ENCODE measurements at places on chromosomes 6 and 20.

GRCh38 chr6:25342802-25343201 lies 63.6 kb downstream of the CARMIL1 start:
- no peak for DNase-seq

GRCh38 chr6:149489967-149490366 lies 5.2 kb upstream of the ZC3H12D start:
- no peak for DNase-seq

DNA sequence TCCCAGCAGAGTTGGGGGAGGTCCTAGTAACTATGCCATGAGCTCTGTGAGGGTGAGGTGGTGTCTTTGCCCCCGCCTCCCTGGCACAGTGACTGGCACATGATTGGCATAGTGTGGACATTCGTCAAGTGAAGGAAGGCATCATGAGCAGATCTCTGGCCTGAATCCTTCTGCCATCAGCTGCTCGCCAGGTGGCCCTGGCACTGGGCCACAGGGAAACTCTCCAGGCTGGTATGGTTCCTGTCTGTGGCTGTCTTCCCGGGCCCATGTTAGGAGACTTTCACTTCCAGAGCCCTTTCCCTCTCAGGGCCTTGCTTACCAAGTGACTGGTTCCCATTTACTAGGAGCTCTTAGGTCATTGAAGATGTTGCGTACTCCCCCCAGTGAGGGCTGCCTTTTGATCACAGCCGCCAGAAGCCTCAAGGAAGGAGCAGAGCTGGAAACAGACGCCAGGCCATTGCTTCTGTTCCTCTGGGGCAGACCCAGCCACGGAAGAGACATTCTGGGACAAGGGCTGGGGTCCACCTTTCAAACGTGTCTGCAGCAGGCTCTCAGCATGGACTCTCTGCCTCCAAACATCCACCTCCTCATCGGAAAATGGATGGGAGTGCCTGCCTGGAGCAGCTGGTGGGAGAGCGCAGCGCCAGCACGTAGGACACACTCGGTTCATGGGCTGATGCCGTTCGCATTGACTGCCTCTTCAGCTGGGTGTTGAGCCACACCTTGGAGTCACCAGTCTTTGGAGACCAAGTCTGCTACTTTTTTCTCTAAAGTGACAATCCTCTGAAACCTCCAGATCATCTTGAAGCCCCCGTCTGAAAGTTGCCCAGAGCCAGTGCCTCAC lies 67.2 kb downstream of the PTPN1 start:
- DNase-seq, result no peak

DNA sequence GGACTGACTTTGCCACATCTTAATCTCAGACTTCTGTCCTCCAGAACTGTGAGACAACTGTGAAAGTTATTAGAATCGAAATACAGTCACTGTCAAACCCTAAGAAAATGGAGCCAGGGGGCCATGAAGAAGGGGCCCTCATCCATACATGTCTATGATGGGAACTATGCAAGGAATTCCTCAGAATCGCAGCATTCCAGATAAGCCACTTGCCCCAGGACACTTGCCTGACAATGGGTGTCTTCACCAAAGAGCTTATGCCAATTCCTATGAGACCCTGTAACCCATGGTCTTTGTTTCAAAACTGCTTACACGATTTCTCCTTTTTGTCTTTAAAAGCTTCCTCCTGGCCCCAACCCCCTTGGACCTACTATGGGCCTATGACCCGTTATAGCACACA lies 90.4 kb upstream of the FOXP4 start:
- DNase-seq, result no peak

DNA sequence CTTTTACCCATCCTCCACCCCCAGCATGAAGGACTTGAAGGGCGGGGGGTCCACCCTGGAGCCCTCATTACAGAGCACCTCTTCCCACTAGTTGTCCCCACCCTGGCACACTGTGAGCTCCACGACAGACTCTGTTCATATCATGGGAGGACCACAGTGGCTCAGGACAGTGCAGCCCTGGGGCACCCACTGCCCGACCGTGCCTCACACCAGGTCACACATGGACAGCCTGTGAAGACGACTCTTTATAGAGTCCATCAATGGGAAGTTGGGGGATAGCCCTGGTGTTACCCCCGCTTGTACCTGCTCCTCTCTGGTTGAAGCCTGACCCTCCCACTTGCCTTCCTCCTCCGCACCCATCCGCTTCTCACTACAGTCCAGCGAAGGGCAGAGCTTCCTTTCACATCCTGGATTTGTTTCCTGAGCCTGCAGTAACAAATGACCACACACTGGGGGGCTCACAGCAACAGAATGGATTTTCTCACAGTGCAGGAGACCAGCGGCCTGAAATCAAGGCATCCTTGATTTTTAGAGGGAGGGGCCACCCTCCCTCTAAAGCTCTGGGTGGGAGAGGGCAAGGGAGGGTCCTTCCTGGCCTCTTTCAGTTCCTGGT lies 15.5 kb downstream of the ZNF831 start:
- no peak for DNase-seq

DNA sequence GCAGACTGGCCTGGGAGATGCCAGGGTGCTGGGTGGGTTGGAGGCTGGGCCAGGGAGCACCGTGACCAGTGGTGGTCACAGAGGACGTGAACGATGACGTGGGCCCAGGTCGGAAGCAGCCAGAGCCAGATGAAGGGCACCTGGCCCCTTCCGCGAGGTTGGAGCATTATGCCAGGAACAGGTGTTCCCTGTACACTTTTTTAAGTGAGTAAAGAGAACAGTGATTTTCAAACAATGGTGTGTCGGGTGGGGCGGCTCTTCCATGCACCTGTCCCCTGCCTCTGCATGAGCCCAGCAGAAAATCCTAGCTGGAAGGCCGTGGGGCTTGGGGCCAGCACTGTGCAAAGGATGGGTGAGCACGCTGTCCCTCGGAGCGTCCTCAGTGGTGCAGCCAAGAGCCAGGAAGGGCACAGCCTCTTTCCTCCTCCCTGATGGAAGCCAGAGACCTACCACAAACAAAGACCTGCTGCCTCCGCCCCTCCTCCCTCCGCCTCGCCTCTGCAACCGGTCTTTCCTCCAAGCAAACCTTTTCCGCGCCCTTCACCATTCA lies 350.5 kb downstream of the ZFAND3 start:
- no peak for DNase-seq

DNA sequence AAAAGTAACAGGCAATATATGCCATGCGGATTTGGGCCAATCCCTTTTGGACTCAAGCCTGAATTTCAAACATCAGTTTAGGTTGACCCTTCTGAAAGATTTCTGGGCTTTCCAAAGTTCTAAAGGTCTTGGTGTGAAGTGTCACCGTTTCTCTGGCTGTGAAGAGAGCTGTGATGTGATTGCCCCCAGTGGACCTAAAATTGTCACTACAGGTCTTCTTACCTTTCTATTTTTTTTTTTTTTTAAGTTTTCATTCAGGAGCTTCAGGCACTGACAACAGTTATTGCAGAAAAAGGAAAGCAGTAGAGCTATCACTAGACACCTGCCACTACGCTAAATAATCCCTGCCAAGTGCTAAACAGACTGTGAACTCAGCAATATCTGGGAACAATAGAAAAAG lies 75.7 kb upstream of the OPRM1 start:
- DNase-seq, result no peak

- DNase-seq, result no peak
These were observed 59.6 kb upstream of the DDR1 start for GRCh38 chr6:30824698-30825097.

DNA sequence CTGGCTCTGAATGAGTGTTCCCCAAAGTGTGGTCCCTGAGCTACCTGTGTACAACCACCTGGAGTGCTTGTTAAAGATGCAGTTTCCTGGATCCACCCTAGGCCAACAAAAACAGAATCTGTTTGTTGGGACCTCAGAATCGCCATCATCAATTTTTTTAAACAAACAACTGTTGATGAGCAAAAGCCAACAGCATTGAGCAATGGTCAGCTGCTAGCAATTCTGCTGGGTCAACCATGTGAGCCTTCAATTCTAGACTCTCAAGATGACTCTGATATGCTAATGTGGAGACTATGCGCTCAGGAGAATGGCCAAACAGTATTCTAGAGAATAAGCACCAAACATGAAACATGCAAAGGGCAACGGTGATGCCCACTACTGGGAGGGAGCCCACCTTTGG lies 64.4 kb upstream of the IYD start:
- DNase-seq, result no peak

DNA sequence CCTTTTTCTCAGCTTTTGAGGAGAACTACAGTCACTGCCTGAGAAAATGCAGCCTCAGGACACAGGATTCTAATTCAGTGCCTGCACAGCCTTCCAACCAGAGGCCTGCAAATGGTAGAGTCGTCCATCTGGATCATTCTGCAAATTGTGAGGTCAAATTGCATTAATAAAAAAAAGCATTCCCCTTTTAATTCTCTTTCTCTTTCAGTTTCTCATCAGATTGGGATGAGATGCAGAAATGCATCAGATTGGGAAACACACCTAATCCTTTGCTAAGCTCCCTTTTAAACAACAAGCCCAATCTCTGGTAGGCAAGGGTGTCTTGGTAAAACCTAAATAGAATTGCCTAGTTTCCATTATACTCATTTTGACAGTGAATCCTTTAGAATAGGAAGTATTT lies 838.8 kb downstream of the MAFB start:
- no peak for DNase-seq

- DNase-seq, result no peak
These were observed 213.9 kb upstream of the LAMP5 start for GRCh38 chr20:9300534-9300933.

- DNase-seq, result no peak
These were observed 375.7 kb upstream of the POU3F2 start for GRCh38 chr6:98458708-98459107.

DNA sequence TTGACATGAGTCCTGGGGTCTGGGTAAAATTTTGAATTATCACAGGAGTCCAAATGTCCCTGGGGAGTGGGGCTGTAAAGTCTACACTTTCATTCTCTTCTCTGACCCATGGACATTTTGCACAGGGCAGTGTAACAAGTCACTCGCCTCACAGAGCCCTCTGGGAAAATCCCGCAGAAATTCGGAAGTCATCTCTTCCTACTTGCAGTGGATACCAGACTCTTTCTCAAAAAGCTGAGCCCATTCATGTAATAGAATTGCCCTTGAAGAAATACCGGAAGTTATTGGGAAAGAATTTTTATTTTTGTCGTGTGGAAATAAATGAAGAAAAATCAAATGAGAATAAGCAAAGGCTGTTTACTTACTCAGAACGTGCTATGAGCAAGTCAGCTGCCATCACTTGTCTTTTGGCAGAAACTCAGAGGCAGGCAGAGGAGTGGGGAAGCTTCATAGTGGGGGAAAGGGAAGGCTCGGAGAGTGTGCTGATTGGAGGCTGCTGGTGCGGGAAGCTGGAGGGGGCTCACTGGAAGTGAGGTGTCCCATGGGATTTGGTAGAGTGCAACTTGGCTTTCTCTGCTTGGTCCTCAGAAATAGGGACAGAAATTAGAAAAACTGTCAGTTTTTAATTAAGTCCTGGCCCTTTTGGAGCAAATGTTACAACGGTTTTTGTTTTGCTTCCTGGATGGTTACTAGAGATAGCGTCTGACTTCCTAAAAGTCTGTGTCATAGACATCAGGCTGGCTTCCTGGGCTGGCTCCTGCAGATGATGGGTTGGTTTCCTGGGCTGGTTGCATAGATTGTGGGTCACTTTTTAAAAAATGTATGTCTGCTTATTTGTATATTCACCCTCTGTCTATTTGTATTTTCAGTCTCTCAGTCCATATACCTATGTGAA lies 79.8 kb upstream of the EEF1E1 start:
- no peak for DNase-seq

GRCh38 chr20:51507216-51508036 lies 35.1 kb downstream of the NFATC2 start:
- no peak for DNase-seq

DNA sequence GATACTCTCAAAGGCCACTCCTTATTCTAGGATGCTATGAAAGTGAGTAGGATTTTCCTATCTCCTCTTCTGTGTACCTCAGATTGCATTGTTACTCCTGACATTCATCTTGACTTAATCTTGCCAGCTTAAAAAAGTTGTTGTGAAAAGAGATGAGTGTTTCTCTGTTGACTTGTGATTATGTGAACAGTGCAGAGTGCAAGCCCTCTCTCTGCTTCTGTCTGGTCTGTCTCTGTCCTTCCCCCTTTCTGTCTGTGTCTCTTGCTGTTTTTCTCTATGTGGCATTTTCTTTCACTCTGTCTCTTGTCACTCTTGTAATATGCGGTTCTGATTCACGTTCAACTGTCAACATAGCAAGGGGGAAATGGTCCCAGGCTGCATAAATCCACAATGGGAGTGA lies 306.6 kb downstream of the FARS2 start:
- DNase-seq, result no peak

- no peak for DNase-seq
These were observed 17.3 kb downstream of the FKBP1A start for GRCh38 chr20:1375515-1375914.

GRCh38 chr6:117908246-117909068 lies 1.4 kb downstream of the SLC35F1 start:
- DNase-seq, result no peak

GRCh38 chr6:140636271-140636907 lies 1261.9 kb upstream of the CITED2 start:
- DNase-seq, result no peak

- DNase-seq, result peak; percentile 4
These were observed 101.4 kb downstream of the BMP2 start for GRCh38 chr20:6868861-6869260.

GRCh38 chr6:123580331-123580730 lies 56.4 kb downstream of the TRDN start:
- no peak for DNase-seq

DNA sequence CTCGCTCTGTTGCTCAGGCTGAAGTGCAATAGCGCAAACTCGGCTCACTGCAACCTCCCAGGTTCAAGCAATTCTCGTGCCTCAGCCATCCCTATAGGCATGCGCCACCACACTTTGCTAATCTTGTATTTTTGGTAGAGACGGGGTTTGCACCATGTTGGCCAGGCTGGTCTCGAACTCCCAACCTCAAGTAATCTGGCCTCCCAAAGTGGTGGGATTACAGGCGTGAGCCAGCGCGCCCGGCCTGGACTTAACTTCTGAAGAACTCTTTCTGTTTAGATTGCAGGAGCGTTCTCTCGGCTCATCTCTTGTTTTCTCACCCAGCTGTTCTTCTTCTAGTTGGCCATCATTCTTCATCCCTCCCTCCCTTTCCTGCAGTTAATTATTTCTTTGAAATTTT lies 30.3 kb downstream of the GTF2H5 start:
- DNase-seq, result no peak

GRCh38 chr6:35166520-35166919 lies 25.4 kb upstream of the TCP11 start:
- DNase-seq, result no peak

GRCh38 chr6:122511193-122511924 lies 39.8 kb upstream of the SERINC1 start:
- DNase-seq, result no peak

DNA sequence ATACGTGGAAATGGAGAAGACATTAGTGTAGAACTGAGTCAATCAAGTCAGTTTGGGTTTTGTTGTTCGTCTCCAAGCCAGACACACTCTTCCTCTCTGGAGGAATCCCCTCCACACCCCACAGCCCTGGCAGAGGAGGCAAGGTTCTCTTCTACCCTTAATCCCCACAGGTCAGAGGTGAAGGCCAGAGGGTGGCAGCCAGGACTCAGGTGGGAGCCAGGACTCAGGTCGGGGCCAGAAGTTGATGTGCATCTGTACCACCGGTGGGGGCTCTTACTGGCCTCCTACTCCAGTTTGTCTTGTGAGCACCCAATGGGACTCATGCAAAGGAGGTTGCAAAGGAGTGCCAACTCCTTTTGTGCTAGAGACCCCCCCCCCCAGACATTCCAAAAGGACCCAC lies 126.4 kb downstream of the TBXT start:
- no peak for DNase-seq
